ENCODE measurements at places on chromosomes 5 and 9.

DNA sequence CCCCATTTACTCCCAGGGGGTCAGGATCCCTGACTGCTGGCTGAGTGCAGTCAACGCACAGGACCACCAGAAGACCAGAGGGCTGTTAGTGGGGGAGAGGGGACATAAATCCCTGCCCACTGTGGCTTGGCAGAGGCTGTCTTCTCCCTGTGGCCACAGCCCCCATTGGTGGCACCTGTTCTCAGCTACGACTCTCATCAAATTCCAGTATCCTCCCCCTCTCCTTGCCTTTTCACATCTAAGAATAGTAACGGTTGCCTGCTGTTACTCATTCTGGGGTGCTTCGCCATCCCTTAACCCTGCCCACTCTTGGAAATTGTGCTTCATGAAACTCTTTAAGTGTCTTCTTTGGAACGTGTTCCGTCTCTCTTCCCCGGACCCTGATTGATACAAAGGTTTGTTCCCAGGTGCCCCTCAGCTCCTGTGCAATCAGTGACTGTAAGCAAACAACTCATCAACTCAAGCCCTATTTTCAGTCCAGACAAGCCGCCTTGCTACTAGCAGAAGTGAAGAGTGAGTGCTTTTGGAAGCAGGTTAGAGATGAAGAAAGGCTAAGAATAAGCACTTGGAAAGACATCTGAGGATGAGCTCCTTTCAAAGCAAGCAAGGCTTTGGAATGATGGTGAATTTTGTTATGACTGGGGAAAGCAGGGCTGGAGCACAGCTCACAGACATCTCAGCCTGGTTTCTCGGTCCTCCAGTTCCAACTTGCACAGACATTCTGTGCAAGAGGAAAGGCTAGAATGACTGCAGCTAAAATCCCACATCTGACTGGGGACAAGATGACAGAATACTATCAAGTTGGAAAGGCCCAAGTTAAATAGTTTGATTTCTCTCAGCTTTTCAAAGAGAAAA lies 22.9 kb upstream of the DENND1A start:
- no peak for DNase-seq

DNA sequence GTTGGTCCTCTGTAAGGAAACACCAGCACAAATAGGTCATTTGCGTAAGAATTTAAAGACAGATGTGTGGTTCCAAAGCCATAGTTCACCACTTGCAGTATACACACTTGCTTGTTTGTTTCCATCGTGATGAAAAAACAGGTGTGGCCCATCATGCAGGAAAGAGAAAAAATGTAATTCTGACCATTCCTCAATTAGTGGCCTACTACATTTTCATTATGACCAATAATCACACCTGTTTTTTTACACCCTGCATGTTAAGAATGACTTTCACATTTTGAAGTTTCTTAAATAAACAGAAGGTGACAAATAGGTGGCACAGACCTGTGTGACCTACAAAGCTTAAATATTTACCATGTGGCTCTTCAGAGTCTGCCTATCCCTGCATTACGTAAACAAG lies 2.2 kb upstream of the ICE1 start:
- DNase-seq = no peak

DNA sequence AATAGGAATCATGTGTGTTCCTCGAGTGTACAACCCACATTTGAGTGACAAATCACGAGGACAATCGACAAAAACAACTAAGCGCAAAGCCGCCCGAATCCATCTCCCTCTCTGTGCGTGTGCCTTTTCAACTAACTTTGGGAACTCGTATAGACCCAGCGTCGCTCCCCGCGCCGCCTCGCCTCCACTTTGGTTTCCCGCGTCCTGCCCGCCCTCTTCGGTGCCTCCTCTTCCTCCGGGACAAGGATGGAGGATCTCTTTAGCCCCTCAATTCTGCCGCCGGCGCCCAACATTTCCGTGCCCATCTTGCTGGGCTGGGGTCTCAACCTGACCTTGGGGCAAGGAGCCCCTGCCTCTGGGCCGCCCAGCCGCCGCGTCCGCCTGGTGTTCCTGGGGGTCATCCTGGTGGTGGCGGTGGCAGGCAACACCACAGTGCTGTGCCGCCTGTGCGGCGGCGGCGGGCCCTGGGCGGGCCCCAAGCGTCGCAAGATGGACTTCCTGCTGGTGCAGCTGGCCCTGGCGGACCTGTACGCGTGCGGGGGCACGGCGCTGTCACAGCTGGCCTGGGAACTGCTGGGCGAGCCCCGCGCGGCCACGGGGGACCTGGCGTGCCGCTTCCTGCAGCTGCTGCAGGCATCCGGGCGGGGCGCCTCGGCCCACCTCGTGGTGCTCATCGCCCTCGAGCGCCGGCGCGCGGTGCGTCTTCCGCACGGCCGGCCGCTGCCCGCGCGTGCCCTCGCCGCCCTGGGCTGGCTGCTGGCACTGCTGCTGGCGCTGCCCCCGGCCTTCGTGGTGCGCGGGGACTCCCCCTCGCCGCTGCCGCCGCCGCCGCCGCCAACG lies at the start of gene GPR150:
Gene GPR150, plus strand, starts transcription at position 58 of the 840 bp plus-strand sequence. Its CDS starts 189 bp downstream, at position 247.
- DNase-seq = peak; percentile 38

- no peak for DNase-seq
Observed at GRCh38 chr5:118844351-118844750, 144.0 kb downstream of the DTWD2 start.

DNA sequence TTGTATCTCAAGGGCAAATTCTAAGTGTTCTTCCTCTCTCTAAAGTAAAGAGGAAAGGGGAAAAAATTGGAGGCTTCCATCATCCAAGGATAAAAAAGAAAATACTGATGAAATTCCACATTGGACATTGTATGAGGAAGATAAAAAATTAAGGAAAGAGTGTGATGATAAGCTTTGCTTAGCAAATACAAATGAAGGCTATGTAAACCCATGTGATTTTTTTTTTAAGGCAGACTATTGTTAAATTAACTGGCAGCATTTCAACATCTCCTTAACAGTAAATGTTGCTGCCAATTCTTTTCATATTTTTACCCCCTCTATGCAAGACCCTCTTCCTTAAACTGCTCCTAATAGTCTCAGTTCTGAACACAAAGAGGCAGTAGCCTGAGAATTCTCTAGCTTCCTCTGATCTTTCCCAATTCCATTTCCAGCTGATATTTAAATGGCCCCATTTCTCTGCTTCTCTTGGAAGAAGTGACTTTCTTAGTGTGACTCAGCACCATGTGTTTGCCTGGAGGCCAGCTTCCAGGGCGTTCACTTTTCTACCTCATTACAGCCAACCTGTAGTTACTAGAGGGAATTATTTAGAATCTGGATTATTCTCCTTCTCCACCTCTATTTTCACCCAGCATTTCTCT lies 159.7 kb downstream of the TLE1 start:
- DNase-seq = no peak

- no peak for DNase-seq
Observed at GRCh38 chr9:72473474-72474261, 47.7 kb upstream of the TMC1 start.

DNA sequence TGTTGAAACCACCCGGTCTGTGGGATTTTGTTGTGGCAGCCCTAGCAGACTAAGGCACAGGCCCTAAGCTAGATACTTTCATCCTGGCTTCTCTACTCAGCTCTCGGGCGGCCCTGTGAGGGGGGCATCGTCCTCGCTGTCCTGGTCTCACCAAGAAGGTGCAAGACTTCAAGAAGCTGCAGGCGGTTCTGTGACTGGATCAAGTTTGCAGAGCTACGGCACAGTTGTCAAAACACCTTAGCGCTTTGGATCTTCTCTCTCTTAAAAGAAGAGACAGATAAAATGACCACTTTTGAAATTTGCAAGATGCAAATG lies 119.4 kb upstream of the PHYKPL start:
- no peak for DNase-seq

DNA sequence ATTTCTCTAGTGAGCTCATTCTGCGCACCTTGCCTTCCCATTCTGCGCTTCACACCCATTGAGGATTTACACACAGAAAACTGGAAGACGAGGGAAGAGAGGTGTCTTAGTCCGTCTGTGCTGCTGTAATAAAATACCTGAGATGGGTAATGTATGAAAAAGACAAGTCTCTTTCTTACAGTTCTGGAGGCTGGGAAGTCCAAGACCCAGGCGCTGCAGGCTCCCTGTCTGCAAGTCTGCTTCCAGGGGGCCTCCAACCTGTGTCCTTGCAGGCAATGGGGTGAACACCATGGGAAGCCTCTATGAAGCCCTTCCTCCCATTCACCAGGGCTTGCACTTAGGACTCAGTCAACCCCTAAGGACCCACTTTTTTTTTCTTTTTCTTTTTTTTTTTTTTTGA lies 245.0 kb downstream of the AUH start:
- DNase-seq = no peak

- no peak for DNase-seq
Observed at GRCh38 chr5:144815131-144815530, 644.5 kb downstream of the KCTD16 start.

GRCh38 chr5:34652914-34653313 lies 3.2 kb upstream of the RAI14 start:
- no peak for DNase-seq

GRCh38 chr5:23437011-23437410 lies 70.4 kb upstream of the PRDM9 start:
- DNase-seq = no peak

DNA sequence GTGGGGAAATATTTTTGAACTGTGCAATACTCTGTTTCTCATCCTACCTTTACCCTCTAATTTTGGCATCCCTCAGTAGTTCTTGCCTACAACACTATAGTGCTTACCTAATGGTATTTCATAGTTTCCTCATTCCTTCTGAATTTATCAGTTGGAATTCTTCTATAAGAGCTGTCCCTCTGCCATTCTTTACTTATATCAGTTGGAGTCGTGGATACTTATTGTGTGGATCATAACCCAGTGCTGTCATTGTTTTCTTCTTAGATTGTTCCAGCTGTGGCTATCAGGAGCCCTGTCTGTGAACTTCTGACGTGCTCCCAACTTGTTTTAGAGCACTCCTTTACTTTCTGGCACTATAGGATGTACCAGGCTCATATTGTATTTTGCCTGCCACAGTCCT lies 146.1 kb upstream of the OTULINL start:
- no peak for DNase-seq

GRCh38 chr9:95023217-95024003 lies 294.1 kb downstream of the FANCC start:
- DNase-seq = no peak

DNA sequence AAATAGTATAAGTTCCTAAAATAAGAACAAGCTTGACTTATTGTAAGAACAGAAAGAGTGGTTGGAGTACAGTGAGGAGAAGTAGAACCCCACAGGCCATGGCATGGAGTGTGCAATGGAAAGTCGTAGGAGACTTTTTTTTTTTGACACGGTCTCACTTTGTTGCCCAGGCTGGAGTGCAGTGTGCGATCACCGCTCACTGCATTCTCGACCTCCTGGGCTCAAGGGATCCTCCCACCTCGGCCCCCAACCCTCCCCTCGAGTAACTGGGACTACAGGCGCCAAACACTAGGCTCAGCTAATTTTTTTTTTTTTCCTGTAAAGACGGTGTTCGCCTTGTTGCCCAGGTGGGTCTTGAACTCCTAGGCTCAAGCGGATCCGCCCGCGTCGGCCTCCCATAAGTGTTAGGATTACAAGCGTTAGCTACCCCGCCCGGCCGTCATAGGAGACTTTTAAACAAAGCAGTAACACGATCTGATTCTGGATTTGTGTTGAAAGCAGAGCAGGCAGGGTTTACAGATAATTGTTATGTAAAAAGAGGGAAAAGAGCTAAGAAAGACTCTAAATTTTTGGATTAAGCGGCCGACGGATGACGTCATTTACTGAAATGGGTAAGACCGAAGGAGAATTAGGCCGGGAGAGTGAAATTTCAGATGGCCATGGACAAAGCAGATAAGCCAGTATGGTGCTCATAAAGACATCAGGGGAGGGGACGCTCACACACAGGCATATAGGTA lies 752 bp downstream of the TSTD2 start:
- no peak for DNase-seq

DNA sequence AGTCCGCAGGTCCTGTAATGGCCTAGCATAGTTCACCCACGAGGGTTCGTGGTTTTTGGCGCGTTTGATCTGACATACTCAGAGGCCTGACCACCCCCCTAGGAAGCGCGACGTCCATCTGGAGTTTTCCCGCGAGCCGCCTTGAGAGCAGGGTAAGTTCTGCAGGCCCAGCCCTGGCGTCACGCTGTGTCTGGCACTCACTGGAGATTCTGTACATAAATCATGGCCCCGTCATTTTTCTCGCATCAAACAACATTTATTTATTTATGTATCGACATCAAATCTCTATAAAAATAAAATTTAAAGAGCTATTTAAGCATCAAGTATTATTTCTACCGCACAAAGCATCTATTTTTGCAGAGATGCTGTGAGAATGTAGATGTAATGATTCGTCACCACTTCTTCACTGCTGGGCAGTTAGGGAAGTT lies 437 bp upstream of the TRIM41 start:
- no peak for DNase-seq

- DNase-seq = no peak
Observed at GRCh38 chr5:893711-894110, 1.0 kb downstream of the TRIP13 start.

DNA sequence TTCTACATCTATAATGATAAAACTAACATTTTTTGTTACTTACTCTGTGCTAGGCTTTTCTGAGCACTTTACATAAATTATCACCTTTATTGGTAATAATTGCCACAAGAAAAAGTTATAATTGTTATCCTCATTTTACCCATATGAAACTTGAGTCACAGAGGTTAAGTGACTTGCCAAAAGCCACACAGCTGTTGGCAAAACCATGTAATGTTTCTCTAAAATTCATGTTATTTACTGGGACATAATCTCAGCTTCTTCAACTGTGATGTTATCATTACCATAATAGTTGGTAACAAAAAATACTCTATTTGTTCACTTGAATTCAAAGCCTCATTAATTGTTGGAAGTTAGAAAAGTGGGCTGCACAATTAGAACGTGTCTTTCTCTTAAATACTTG lies 437.3 kb downstream of the BRINP1 start:
- DNase-seq = no peak

DNA sequence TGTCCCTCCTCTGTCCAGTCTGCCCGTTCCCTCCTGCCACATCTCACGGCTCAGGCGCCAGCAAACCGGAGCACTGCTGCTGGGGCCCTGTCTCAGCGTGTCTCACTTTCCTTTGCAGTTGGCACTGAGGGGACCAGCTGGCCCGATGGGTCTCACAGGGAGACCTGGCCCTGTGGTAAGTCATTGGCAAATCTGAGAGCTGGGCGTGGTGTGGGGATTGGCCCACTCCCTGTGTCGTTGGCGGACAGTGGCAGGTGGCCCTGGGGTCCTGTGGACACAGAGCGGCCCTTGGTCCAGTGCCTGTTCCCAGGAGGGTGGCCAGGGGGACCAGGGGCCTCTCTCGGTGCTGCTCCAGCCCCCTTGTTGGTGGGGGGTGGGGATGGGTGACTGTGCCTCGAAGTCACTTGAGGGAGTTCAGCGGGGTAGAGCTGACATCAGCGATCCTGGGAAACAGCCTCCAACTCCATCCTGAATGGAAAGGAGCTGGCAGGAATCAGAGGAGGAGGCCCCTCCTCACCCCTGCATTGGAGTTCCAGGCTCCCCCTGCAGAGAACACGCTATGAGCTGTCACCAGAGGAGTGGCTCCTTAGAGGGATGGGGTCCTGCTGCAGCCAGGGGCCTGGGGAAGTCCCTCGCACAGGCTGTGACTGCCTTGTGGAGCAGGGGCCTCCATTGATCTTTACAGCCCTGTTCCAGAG lies 111.0 kb downstream of the COL5A1 start:
- no peak for DNase-seq

Measured in stimulated activated CD8-positive, alpha-beta memory T cell treated with anti-CD3 and anti-CD28 coated beads, Interleukin-7, amount 100 ng/mL, for 48 hours (primary cell).